ENCODE measurements at places on chromosomes 1 and 21.

DNA sequence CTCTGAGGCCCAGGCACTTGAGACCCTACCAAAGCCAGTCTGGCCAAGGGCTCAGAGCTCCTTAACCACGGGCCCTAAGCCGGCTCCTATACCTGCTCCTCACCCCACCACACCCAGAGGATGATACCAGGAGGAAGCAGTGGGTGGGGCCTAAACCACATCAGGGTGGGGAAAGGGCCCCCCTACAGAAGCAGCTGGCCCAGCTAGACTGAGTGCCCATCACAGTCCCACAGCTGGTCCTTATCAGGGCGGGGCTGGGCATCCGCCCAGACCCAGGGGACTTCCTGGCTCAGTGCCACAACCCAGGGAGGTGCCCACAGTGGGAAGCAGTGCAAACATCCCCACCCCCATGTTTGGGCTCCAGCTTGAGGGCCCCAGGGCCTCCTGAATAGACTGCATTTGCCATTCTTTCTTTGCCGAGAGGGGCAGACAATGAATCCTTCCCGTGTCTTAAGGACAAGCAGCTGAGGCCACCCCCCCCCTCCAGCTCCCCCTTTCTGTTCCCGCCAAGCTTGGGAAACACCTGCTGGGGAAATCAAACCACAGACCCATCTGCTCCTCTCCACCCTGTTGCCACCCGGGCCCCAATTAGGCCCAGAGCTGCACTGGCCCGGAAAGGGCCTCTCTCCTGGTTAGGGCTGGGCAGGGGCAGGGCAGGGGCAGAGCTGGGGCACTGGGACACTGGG lies 6.2 kb downstream of the E2F2 start:
- no peak for DNase-seq

DNA sequence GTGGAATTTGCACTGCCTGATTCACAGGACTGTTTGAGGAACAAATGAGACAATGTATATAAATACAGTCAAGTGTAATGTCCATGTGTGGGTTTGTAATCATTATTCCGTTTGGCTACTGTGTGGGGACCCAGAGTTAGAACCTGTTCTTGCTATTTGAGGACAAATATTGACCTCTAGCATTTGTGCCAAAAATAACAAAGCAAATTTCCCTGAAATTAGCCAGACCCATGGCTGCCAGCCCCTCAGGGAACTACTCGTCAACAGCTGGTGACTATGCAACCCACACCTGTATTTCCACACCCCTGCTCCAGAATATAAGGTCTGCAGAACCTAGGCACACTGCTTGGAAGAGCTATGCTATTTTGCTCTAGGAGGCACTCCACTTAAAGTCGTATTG lies 70.7 kb downstream of the KCNJ6 start:
- no peak for DNase-seq

- no peak for DNase-seq
Observed at GRCh38 chr21:16842696-16843035, 670.2 kb upstream of the CXADR start.

DNA sequence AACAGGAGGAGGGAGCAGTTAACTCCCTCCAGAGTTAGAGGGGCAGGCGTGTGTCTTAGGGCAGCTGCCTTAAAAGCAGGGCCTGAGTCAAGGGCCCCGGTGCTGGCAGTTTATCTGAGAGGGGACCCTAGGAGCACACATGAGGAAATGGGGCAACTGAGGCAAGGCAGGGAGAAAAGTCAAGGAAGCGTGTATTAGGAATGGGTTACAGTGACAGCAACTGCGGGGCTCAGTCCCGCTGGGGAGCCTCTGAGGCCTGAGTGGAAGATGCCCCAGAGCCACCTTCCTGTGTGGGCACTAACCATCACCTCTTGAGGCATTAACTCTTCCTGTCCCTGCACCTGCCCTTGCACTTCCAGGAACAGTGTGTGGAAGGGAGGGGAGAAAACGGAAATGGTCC lies 276.3 kb downstream of the MATN1 start:
- DNase-seq: no peak

DNA sequence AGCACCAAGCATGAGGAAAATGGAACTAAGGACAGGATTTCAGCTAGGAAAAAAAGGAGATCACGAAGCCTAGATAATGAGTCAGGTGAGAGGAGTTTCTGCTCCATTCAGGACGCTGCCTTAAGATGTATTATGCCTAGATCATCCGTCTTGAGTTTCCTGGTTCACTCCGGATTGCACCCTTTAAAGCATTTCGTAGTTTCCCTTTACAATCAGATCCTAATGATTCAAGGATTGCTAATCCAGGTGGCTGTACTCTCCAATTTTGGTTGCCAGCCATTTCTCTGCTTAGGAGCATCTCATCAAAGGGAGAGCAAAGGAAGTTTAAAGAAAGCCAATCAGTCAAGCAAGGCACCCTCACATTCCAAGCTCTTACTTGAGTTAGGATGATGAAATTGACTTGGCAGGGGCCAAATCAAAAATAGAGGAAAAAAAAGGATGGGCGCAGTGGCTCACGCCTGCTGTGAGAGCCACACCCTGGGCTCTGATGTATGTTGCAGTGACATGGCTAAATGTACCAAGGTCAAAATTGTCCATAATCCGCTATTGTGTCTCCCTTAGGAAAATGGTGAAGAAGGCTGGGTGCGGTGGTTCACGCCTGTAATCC lies 156.9 kb upstream of the SOD1 start:
- DNase-seq: no peak

- DNase-seq: no peak
Observed at GRCh38 chr1:1374589-1374928, 448 bp downstream of the AURKAIP1 start.

GRCh38 chr1:85115933-85116332 lies 67.6 kb upstream of the MCOLN3 start:
- no peak for DNase-seq

GRCh38 chr1:228339766-228340685 lies 66.6 kb downstream of the TRIM11 start:
- DNase-seq: no peak

DNA sequence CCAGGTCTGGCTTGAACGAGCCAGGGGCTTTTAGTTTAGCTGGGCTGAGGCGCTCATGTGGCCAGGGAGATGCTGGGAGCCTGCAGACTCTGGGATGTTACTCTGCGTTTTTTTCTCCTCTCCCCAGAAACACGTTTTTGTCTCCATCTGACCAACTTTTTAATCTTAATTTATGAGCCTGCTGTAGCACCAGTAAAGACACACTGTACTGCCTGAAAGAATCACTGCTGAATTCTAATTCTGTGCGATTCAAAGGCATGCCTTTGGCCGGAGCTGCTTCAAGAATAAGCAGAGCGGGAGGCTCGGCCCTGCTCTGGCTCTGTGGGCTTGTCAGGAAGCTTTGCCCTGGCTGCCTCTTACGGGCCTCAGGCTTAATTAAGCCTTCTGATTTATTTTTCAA lies 129.5 kb downstream of the CAMTA1 start:
- no peak for DNase-seq

DNA sequence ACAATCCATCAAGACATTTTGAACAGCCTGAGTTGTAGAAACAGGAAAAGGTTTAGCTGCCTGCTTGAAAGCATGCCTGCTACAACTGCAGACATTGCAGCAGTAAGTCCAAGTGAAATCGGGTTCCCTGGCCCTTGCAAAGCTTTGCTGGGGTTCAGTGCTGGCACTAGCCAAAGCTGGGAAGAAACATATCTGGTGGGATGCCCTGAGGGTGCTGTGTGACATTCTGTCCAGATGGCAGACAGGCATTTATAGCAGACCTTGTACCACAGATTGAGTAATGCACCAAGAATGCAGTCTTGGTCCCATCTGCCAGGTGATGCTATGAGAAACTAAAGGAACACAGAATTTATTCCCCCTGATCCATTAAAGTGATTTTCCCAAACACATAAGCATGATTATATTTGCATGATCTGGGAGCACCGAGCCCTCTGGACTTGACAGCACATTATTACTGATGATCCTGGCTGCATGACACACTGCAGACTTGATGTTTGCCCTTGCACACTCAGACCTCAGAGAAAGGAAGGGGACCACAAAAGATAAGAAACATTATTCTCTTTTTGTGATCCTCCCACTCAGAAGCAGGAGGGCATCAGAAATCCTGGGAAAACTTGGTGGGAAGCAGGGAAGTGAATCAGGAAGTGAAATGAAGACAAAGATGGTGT lies 223.7 kb upstream of the FAM78B start:
- DNase-seq: no peak

DNA sequence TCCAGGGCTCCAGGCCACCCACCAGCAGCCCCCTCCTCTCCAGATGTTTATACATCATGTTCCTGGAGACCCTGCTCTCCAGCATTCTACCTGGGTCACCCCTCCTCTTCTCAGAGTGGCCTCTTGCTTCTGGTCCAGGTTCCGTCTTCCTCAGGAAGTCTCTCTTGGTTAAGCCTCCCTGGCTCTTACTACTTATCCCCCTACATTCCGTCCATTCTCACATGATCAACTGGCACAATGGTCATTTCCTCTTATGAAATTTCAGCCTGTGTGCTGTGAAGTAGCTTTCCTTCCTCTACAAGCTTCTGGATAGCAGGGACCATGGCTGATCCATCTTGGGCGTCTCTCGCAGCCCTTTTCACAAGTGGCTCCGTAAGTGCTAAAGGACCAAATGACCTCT lies 33.9 kb upstream of the ATP2B4 start:
- no peak for DNase-seq

GRCh38 chr1:50967416-50968157 lies 2.5 kb upstream of the CDKN2C start:
- no peak for DNase-seq

DNA sequence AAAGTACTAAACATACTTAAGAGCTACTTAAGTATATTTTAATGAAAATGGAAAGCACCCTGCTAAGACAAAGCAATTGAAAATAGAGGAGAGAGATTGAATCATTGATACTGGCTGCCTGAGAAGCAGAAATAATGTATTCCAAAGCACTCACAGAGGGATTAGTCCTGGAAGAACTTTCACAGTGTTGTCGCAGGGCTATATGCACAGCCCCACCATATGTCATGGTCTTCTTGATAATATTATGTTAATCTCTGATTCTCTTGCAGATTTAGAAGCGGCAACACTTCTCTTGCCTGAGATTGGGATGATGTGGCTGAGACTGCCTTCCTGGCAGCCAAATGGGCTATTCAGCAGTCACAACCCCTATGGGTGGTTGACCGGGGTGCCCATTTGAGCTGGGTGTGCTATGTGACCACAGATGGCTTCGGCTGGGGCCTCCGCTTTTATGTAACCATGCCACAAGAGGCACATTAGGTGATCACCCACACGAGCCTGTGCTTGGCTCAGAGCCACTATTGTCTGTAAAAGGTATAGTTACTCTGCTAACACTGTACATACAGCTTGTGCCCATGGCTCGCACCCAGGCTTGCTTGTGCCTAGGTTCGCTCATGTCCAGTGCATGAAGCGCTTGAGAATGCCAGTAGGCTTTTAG lies 152.2 kb upstream of the SGIP1 start:
- no peak for DNase-seq

DNA sequence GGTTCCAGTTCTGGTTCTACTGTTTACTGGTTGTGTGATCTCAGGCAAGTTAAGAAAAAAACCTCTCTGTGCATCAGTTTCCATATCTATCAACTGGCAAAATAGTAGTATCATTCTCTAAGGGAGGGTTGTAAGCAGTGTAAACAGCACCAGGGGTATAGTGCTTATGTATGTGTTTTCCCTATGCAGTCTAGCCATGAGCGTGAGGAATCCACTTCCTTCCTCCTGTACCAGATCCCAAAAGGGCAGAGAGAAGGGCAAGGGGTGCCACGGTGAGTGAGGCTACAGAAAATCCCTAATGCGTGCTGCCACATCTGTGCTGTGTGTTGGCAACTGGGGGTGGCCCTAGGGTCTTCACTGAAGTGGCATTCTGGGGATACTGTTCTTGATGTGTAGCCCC lies 18.4 kb upstream of the RNF19B start:
- no peak for DNase-seq

- DNase-seq: no peak
Observed at GRCh38 chr1:116299248-116299647, 73.8 kb upstream of the ATP1A1 start.

GRCh38 chr1:101376121-101377083 lies 139.6 kb downstream of the S1PR1 start:
- DNase-seq: no peak

GRCh38 chr21:42151148-42151947 lies 67.6 kb upstream of the ABCG1 start:
- no peak for DNase-seq

GRCh38 chr1:145908653-145909052 lies 1.2 kb downstream of the ITGA10 start:
- DNase-seq: no peak

DNA sequence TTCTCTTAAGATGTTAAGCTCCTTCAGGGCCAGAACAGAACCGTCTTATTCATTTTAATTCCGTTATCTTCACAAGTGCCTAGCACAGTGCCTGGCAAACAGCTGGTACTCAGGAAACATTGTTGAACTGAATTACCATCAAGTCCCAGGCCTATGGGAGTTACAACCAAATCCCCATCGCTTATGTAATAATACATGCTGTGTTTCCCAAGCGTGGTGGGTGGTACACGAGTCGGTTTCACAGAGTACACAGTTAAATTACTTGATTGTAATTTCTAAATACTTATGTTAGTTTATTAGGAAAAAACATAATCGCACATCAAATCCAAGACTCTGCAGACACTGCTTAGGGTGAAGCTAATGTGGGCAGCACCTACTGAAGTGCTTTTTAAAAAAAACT lies 1.0 kb downstream of the ANGEL2 start:
- DNase-seq: no peak

GRCh38 chr1:225440380-225441221 lies 12.8 kb upstream of the LBR start:
- DNase-seq: no peak

DNA sequence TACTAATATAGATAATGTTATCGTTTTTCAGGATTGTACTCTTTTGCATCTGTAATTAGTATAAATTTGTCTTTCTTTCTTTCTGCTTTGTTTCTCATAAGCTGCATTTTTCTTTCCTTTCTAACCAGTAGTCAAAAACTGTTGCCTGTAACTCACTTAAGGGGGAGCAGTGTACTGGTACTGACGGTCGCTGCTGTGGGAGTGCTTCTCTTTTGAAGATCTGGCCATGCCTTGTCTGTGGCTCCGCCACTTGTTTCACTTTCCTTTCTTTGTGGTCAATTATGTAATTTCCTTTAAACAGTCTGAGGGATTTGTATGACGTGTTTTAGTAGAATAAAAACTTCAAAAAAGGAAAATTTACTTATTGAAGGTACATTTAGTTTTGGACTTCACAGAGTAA lies 37.0 kb downstream of the MIA3 start:
- peak; percentile 19 for DNase-seq

GRCh38 chr1:221823561-221823960 lies 81.7 kb upstream of the DUSP10 start:
- DNase-seq: no peak

- DNase-seq: no peak
Observed at GRCh38 chr1:118185084-118185832, at the start of gene SPAG17. SPAG17 (minus strand) TSS chr1:118185228; CDS start chr1:118185157, 71 bp downstream.

- DNase-seq: no peak
Observed at GRCh38 chr21:46428987-46429710, 29.5 kb upstream of the DIP2A start.

GRCh38 chr1:178161516-178161915 lies 67.6 kb downstream of the RASAL2 start:
- no peak for DNase-seq

- no peak for DNase-seq
Observed at GRCh38 chr1:53291574-53291973, 36.3 kb downstream of the LRP8 start.

- no peak for DNase-seq
Observed at GRCh38 chr1:109864047-109864822, 46.4 kb upstream of the CSF1 start.

GRCh38 chr1:208974717-208975116 lies 608.8 kb upstream of the CAMK1G start:
- DNase-seq: no peak

All from stimulated activated CD4-positive, alpha-beta T cell treated with anti-CD3 and anti-CD28 coated beads, Interleukin-4, amount 100 ng/mL, for 48 hours (primary cell).